GM23248 (cell line): ENCODE measurements at places on chromosomes 5 and 9.
A peak's percentile ranks its signal among the peaks of the same experiment; 100 is the strongest.

DNA sequence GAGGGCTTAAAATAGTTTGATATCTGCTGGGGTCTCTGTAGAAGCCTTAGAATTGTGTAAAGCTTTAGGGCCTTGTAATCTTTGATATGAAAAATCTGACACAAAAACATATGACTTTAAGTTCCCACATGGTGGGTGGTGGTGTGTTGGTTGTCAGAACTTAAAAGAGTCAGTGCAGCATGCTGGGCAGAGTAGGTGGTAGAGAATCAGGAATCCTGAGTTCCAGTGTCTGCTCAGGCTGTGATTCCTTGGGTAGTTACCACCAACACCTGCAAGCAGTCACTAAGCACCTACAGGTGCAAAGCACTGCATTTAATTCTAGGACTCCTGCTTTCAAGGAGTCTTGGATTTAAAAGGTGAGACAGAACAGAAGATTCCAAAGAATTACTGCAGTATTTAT is 144.6 kb downstream of the ACER2 start:
- no peak for DNase-seq

DNA sequence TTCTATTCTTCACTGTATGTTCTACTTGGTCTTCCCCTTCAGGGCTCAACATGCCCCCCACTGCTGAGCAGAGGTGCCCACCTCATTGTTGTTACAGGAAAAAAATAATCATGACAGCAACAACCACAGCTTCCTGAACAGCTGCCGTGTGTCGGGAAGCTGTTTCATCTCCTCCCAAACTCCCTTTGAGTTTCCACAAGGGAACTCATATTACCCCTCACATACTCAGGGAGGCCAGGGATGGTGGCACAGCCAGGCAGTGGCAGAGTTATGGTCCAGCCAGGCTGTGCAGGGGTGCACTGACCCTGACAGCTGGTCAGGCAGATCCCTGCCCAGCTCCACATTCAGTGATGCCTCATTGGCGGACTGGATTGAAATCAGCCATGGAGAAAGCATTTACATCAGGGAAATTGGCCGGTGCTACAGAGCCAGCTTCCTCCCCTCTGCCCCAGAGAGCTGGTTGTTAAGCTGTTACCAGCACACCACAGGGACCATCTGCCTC is 37.3 kb downstream of the SARDH start:
- no peak for DNase-seq

DNA sequence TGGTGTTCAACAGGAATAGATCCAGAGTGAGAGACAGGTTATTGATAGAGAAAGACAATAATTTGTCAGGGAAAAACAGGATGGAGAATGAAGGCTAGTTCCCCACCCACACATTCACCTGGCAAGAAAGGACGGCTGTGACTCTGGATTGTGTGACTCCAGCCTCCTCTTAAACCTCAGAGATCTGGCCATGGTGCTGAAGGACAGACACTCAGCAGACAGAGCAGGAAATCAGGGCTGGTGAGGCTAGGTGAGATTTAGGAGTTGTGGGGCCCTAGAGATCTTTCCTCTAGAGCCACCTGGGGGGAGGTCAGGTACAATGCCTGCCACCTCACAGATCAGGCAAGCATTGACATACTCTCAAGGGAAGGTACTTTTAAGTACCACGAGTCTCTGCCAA is 15.2 kb downstream of the OR1B1 start:
- peak; percentile 28 for DNase-seq

GRCh38 chr9:96204853-96205252 is 97.1 kb downstream of the HSD17B3 start:
- DNase-seq, result no peak

- no peak for DNase-seq
Observed at GRCh38 chr5:119420169-119420568, 32.1 kb upstream of the HSD17B4 start.

DNA sequence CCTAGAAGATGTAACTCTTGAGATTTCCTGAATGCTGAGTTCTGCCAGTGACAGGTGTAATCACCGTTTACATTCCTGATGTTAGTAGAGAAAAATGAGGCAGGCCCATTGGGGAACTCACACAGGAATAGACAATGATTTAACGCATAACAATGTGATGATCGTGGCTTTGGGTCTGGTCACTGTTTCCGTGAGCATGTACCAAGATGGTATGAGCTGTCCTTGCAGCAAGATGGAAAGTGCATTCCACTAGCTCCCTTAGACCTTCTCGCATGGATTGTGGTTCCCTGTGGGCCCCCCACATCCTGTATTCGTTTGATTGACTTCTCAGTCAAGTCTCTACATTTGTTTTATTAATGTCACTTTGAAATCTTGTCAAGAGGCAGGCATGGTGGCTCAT is 124.0 kb upstream of the DAP start:
- DNase-seq, result peak; percentile 61

DNA sequence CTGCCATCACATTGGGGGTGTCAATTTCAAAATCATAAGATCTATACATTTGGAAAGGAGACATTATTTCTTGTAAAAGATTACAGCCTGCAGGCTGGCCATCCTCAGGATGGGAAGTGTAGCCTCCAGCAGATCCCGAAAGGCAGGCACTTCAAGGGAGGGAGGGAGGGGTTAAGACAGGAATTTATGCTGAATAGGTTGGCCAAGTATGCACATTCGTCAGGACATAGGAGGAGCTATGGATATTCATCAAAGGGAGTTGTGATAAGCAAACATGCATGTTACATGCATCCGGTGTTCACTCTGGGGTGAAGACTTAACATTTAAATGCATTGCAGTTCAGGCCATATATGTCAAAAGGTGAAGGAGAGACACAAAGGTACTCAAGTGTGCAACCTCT is 119.4 kb downstream of the CEP120 start:
- no peak for DNase-seq

- no peak for DNase-seq
Observed at GRCh38 chr5:51188001-51188591, 195.2 kb upstream of the ISL1 start.

GRCh38 chr5:150609843-150610584 is 30.4 kb upstream of the SYNPO start:
- DNase-seq, result no peak

- DNase-seq, result no peak
Observed at GRCh38 chr9:130072515-130073235, 19.0 kb downstream of the GPR107 start.

DNA sequence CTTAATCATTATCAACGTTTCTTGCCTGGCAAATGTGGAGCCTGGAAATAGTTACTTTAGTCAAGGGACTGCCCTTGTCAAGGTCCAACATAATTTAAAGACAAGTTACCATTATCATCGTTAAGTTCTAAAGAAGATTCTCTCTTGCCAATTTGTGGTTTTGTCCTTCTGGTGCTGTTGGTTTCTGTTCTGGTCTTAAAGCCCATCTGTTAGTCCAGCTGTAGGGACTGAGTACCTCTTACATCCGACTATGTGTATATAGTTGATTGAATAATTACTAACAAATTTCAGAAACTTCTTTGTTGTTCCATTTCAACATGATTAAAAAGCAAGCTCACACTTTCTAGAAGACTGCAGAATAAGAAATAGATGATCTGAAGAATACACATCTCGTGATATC is 1854.9 kb downstream of the MAT2B start:
- DNase-seq, result no peak

GRCh38 chr9:122572456-122572855 is 10.7 kb downstream of the OR1L8 start:
- peak; percentile 82 for DNase-seq

DNA sequence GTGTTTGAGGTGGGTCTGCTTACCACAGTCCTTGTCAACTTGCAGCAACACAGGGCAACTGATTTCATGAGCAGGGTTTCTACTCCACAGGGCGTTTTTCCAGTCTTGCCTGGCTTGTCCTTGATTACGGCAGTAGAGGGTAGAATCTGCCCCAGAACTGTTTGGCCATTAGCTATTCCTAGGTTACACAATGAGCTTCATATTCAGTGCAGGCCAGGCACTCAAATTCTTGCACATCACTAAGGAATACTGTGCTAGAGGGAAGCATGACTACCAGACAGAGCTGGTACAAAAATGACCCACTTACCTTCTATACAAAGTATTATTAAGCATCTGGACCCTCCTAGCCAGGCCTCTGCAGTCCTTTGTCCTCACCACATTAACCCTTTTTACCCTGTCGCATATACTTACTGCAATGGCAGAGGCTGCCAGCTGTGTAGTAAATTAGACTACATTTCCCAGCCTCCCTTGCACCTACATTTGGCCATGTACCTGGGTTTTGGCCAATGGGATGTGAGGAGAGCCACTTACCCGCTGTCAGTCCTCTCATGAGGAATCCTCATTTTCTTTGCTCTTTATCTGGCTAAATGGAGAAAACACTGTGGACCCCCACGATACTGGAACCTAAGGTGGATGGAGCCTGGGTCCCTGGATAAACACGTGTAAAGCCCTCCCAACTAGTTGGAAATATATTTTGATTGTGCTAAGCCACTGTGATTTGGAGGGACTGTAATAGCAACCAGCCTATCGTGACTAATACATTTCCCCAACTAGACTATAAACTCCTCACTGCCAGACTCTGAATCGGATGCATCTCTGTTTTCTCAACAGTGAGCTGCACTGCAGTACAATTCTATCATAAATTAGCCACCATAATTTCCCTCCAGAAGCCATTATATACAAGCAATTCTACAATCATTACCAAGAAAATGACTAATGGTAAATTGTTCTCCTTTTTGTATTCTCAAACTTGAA is 218.7 kb downstream of the GLIS3 start:
- peak; percentile 49 for DNase-seq

- peak; percentile 41 for DNase-seq
Observed at GRCh38 chr5:53642061-53642460, 81.6 kb downstream of the NDUFS4 start.

DNA sequence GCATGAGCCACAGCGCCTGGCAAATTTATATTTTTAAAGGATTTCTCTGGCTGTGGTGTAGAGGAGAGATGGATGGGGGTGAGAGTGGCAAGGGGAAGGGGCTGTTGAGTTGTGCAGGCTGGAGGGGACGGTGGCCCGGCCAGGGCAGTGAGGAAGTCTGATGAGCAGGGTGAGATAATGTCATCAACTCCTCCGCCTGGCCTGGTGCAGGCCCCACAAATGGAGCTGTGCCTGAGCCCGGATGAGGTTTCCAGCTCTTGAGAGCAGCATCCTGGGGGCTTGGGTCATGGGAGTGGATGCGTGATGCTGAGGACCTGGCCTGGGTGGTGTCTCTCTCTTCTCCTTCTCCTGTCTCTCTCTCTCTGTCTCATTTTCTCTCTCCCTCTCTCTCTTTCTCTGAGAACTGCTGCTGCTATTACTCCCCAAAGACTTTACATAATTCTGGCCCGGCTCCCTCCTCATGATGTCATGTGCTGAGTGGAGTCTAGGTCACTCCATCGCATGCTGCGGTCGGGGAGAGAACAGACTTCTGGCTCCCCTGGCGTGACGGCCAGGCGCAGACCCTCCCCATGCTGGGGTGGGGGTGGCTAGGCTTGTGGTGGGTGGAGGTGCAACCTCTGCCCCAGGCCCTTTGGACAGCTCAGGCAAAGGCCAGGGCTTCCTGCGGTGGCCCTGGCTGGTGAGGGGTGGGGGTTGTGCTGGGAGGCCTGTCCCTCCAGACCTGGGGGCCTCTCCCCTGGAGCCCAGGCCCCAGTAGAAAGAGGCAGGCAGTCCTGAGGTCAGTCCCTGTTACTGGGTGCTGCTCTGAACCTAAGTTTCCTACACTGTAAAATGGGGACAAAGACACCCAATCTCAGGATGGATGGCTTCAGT is 26.4 kb downstream of the FGF18 start:
- DNase-seq, result peak; percentile 89

GRCh38 chr5:81898403-81898802 is 73.4 kb upstream of the ATG10 start:
- no peak for DNase-seq

DNA sequence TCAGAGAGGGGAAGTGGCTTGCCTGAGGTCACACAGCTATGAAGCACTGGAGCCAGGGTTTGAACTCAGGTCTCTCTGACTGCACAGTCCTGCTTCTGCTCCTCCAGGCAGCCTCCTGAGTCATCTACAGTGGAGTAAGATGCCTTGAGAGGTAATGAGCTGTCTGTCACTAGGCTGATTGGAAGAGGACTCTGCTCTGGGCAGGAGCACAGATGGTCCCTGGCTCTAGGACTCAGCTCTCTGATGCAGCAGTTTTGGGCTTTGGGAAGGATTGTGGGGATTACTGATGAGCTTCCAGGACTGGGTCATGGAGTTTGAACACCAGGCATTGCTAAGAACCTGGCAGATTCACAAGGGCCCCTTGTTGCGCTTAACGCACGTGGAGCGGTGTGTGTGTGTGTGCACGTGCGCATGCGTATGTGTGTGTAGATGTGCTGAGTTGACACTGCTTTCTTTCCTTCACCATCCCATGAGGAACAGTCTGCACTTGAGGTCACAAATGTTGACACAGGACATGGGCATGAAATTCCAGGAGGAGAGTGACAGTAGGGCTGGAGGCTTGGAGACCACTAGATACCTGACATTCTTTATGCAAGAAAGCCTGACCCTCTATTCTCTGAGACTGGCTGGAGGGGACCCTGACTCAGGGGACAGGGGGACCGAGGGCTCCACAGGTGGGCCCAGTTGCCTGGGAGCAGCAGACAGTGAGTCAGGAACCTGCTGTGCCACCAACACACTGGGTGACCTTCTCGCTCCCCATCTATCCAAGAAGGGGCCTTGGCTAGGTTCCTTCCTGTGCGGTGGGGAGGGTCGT is 170.5 kb downstream of the RGS3 start:
- DNase-seq, result no peak

- DNase-seq, result no peak
Observed at GRCh38 chr9:109923806-109924205, 143.8 kb downstream of the PALM2AKAP2 start.

DNA sequence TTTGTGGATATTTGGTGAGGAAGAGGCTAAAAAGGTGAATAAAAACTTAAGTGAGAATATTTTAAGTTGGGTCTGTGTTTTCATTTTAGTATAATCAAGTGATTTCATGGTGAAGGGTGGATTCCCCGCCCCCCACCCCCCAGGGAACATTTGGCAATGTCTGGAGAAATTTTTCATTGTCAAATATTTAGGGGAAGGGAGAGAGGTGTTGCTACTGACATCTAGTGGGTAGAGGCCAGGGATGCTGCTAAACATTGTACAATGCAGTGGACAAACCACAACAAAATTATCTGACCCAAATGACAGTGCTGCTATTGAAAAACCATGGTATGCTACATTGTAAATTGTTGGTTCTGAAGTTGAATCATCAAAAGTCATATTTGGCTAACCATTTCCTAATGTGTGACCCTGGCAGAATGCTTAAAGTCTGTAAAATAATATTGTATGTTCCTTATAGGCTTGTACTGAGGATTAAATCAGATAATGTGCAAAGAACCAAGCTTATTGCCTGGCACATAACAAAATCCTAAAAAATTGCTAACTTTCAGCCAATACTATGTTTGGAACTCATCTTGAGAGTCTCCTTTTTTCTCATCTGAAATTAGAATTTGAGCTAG is 5.6 kb downstream of the C5orf24 start:
- DNase-seq, result peak; percentile 70

- no peak for DNase-seq
Observed at GRCh38 chr5:167802755-167803431, 488.6 kb upstream of the WWC1 start.

DNA sequence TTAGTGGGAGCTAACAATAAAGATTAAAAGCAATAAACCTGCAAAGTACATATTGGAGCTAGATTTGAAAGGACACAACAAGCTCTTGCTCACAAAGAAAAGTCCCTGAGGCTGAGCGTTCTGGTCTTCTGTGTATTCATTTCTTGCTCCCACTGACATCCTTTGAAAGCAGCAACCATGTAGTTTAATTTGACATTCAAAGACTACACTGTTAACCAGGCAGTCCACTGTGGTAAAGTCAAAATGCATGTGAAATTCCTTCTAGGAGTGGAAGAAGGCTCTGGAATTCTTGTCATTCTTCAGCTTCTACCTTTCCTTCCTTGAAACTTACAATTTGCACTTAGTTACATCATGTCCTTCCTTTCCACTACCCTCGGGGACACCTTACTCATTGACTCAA is 480.7 kb downstream of the CSNK1G3 start:
- no peak for DNase-seq
